ENCODE measurements at places on chromosomes 7 and 10.

DNA sequence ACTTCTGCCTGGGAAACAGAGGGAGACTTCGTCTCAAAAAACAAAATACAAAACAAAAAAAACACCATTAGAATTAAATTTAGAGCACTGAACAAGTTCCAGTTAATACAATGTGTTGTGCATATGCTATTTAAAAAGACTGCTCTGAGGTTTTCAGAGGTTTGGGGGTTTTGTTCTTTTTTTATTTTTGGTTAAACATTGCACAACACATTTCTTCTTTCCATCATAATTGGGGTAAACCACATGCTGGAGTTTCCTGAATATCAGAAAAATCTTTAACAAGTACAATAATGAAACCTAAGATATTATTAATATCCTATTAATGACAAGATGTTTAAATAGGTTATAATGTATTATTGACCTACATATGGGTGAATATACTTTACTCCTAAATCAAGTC lies 26.3 kb downstream of the IGF2BP3 start:
- DNase-seq, result no peak

GRCh38 chr7:116153050-116153449 lies 57.3 kb upstream of the TES start:
- no peak for DNase-seq

- no peak for DNase-seq
These were observed 5.5 kb upstream of the MNX1 start for GRCh38 chr7:157016024-157016351.

- no peak for DNase-seq
These were observed 110.6 kb downstream of the ZMIZ1 start for GRCh38 chr10:79179164-79179956.

- DNase-seq, result no peak
These were observed 456.1 kb upstream of the FOXK1 start for GRCh38 chr7:4225881-4226523.

DNA sequence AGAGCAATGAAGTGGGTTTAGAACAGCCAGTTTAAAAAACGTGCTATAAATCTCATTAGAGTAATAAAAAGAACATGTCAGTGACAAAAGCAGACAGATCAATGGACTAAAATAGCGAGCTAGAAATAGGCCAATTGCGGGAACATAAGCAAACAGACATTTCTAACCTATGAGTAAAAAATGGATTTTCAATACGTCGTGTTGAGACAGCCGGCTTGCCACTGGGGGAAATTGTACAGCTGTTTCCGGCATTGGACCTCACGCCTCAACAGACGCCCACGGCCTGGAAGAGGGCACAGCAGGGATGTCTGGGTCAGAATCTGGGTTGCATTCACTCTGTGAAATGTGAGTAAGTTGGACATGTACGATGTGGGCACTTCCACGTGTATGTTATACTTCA lies 92.9 kb downstream of the SVOPL start:
- no peak for DNase-seq

DNA sequence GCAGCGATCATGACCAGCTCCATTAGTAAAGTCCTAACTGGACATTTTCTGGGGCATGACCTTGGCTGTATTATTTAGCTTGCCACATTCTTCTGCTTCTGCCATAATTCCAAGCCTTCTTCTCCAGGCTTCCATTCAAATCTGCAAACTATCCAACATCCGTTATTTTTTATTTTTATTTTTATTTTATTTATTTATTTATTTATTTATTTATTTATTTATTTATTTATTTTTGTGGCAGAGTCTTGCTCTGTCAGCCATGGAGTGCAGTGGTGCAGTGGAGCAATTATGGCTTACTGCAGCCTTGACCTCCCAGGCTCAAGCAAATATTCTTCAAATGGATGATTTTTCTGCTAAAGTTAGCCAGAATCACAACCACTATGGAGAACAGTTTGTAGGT lies 187.2 kb upstream of the CDK1 start:
- no peak for DNase-seq

DNA sequence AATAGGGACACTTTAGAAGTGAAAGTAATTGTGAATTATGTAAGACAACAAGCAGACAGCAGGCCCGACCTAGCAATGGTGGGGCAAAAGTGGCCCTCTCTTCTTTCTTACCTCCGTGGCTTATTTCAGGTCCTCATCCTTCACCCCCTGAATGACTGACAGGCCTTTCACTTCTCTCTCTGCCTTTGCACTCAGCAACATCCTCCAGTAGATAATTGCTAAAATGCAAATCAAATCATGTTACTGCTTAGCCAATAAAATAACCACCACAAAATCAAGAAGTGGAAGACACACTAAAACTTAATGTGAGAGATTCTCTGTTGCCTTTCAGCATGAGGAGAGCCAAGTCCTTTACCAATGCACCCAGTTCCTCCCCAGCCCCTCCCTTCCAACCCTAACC lies 274.6 kb upstream of the ZNF32 start:
- DNase-seq, result no peak

DNA sequence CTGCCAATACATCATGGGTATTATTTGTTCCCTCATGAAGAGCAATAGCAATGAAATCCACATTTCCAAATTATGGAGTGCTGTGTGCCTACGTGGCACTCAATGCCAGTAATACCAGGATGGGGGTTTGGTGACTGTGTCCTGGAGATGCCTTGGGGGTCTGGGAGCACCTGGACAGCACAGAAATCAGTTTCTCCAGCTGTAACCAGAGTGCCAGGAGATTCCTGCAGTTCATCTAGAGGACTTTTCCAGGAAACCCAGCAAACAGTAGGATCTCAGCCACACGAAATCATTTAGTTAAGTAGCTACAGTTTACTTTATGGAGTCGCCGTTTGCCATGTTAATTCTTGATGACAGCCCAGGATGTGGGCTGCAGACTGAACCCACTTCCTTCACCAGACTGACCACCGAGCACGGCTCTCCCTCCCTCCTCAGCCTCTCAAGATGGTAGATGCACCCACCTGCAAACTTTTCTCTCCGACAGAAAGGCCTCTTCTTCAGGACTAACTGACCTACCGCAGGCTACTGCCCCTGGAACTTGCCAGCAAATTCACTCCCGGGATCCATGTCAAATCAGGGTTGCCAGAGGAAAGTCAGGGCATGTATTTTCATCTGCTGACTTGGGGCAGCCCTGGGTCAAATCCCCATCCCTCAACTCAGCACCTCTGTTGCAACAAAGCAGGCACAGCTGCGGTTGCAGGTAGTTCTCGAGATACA lies 30.3 kb downstream of the MKI67 start:
- DNase-seq, result no peak

DNA sequence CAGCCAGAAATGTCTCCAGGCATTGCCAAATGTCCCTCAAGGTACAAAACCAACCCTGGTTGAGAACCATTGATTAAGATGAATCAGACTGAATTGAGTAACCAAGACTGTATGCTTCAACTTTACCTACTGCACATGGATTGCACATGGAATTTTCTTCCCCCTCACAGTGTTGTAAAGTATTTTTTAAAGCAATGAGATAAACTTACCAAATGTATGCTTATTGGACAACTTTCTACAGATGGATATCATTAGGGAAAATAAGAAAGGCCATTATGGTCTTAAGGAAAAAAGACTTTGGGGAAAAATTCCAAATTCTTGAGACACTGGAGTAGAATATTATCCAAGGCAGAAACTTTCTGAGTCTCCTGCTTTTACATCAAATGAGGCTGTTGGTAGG lies 20.9 kb upstream of the MTPN start:
- DNase-seq, result no peak

DNA sequence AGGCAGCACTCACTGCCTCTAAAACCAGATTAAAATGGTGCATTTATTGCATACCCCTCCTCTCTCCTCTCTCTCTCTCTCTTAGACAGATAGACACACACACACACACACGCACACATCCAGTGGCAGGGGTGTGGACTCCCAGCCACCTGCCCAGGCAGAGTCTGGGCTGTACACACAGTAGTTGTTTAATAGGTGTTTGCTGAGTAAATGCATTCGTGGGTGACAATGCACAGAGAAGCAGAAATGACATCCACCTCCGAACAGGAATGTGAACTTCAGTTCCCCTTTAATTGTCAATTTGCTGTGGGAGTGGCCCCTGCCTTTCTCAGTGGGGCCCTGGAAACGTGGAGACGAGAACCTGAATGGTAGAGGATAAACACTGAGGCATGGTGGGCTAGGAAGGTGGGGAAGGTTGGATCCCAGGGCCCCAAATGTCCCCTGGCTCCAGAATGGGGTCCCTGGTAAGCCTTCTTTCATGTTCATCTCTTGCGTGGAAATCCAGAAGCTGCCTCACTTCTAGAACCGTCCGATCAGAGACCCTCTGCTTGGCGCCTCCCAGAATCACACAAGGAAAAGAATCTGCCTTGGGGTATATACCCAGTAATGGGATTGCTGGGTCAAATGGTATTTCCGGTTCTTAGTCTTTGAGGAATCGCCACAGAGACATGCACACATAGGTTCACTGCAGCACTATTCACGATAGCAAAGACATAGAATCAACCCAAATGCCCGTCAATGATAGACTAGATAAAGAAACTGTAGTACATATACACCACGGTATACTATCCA lies 58.5 kb upstream of the ECHDC3 start:
- no peak for DNase-seq

GRCh38 chr7:44310221-44310848 lies 15.1 kb downstream of the CAMK2B start:
- no peak for DNase-seq

GRCh38 chr10:70847659-70848360 lies 32.1 kb downstream of the SGPL1 start:
- DNase-seq, result no peak

DNA sequence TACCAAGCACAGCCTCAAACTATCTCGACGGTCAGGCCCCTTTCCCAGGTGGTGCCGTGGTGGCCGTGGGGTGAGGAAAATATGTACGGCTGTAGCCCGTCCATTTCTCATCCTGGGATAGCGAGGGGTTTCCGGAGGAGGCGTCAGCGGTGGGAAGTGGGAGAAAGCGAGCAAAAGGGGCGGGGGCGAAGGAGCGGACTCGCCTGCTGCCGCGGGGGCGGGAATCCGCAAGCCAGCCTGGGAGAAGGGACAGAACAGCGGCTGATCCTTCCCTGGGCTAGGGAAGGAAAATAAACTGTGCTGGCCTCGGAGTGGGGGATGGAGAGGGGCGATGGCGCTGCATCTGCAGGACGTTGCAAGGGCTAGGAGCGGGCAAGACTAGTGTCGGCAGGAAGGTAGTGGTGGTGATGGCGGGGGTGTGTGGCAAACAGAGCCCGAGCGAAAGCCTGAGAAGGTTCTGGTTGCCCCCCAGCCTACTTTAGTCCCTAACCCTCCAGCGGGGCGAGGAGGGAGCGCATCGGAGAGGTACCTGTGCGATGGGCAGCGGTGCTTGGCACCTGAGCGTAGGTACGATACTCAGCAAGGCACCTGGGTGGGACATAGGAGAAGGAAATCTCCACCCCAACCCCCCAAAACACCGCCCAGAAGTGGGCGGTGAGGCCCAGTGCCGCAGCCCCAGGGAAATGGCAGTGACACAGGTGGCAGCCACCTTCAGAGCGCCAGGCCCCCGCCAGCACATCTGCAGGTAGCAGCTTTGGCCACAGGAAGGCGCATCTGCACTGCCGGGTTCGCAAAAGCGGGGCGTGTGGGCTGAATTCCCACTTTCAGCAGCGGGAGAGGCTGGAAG lies 49.9 kb upstream of the STEAP1B start:
- DNase-seq, result no peak

GRCh38 chr7:37045681-37046179 lies 321.4 kb upstream of the AOAH start:
- DNase-seq, result no peak

DNA sequence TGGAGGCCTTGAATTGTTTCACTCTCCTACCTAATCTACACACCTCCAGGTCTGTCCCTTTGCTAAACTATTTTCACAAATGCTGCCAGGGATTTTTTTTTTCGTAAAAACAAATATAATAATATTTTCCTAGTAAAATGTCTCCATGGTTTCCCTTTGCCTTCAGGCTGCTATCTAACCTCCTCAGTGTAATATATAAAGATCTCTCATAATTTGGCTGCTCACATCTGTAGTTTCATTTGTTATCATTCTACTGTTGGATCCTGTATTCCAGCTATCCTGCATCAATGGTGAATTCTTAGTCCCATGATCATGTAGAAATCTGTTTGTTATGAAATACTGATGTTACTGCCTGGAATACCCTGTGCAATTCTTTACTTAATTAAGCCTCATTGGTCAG lies 211.9 kb upstream of the CHRM2 start:
- no peak for DNase-seq

DNA sequence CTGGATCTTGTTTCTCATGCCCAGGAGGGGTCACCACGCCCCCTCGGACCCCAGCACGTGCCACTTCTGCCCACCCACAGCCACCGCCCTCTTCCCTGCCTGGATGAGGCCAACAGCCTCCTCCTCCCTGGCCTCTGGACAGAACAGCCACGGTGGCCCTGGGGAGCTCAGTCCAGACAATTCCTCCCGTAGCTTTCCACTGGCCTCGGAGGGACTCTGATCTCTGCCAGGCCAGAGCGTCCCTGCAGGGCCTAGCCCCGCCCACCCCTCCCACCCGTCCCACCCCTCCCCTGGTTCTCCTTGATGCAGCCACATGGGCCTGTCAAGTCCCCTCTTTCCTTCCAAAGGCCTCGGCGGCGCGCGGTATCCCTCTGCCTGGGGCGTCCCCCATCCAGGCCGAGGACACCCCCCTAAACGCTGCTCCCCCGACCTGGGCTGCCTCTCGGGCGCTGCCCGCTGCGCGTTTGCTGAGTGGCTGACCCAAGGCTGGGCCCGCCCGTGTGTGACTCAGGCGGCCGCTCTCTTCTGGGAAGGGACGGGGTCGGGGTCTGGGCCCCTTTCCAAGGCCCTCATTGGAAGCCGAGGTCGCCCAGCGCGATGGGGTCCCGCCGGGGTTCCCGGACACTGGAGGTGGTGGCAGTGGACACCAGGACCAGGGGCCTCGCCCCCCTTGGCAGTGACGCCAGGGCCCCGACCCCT lies 557 bp downstream of the TMEM120A start:
- no peak for DNase-seq

- DNase-seq, result no peak
These were observed 133.2 kb upstream of the ITGB1 start for GRCh38 chr10:33091201-33091600.

GRCh38 chr10:133165556-133166503 lies 5.8 kb downstream of the KNDC1 start:
- no peak for DNase-seq

GRCh38 chr10:50384898-50385297 lies 133.6 kb upstream of the ASAH2 start:
- DNase-seq, result no peak

- DNase-seq, result no peak
These were observed 13.2 kb upstream of the GET4 start for GRCh38 chr7:863106-863505.

DNA sequence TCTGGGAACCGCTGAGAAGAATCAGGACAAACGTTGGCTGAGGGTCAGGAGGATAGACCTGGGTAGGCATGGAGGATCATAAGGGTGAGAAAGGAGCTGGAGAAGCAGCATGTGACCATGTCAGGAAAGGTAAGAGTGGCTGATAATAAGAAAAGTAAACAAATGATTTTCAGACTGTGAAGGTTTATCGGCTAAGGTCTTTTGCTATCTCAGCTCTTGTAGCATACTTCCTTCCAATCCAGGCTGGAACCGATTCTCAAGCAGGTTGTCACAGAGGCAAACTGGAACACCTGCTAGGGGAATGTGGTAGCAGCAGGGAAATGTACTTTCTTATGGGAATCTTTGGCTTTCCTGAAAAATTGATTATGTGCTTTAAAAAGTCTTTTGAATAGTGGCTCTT lies 74.7 kb downstream of the TMEM168 start:
- no peak for DNase-seq

GRCh38 chr7:30164567-30164966 lies 29.8 kb downstream of the MTURN start:
- no peak for DNase-seq

- DNase-seq, result no peak
These were observed 8.3 kb downstream of the ATOH7 start for GRCh38 chr10:68223535-68224165.

All from stimulated activated CD4-positive, alpha-beta T cell treated with anti-CD3 and anti-CD28 coated beads, Interleukin-1b, Interleukin-23, amount 100 ng/mL, for 1 hour (primary cell).